SW480 (cell line): ENCODE measurements at places on chromosomes 4 and X.

- DNase-seq: no peak
Measured at GRCh38 chrX:150038986-150039599, 100.8 kb upstream of the EOLA2 start.

DNA sequence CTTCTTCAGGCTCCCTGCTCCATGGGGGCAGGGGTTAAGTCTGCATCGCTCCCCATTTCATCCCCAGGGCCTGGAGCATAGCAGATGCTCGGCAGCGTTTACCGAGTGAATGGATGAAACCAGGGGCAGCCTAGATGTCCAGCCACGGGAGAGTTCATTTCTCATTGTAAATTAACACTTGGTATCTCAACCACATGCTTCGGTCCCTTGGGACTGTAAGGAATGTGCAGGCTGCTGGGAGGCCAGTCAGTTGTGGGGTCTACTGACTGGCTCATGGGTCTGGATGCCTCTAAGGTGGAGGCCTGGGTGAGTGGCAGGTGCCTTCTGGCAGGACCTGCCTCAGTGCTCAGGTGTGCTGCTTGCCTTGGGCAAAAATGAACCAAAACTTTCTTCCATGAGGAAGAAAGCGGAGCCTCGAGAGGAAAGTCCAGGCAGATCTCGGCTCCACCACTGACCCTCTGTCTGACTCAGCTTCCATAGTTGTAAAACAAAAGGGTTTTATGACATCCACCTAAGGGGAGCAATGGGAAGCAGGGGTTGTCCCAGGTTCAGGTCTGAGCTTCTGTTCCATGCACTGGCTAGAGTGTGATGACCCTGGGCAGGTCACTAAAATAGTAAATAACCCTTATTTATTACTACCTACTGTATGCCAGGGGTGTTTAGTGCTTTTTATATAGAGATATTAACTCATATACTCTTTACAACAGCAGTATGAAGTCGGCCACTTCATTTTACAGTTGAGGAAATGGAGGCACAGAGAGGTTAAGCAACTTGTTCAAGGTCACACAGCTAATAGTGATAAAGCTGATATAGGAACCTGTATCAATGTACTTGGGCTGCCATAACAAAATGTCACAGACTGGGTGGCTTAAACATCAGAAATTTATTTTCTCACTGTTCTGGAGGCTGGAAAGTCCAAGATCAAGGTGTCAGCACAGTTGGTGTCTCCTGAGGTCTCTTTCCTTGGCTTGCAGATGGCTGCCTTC, 144.3 kb upstream of the STX18 start:
- no peak for DNase-seq

- no peak for DNase-seq
Measured at GRCh38 chr4:20126906-20127305, 124.8 kb upstream of the SLIT2 start.

DNA sequence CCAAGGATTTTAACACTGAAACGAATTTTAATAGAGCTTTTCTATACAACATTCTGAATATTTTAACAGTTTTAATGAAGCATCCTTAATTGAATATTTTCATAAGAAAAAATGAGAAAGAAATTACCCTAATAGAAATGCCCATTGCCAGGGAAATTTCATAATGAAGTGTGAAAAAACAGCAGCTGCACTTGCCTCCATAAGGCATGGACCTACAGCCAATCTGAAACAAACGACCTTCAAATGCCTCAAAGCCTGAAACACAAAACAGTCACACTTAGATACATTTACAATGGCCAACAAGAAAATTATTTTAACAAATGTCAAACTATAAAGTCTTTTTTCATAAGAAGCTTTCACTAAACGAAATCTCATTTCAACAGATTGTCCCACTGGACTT, 74.4 kb downstream of the SLC9B1 start:
- DNase-seq: no peak

DNA sequence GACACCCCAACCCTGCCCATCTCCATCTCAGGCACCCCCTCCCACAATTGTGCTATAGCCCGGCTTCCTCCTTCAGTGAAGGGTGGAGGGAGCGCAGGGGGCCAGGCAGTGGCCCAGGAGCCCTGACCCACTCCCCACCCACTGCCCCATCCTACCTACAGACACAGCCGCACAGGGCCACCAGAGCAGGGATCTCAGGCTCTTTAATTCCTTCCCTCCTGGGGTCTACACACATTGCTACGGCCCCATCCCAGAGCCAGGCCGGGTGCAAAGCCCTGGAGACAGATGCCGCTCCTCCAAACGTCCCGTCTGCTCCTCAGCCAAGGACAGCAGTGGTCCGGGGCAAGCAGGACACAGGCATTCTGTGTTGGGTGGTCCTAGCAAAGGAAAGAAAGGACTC, 12.8 kb upstream of the DUSP9 start:
- DNase-seq: no peak

DNA sequence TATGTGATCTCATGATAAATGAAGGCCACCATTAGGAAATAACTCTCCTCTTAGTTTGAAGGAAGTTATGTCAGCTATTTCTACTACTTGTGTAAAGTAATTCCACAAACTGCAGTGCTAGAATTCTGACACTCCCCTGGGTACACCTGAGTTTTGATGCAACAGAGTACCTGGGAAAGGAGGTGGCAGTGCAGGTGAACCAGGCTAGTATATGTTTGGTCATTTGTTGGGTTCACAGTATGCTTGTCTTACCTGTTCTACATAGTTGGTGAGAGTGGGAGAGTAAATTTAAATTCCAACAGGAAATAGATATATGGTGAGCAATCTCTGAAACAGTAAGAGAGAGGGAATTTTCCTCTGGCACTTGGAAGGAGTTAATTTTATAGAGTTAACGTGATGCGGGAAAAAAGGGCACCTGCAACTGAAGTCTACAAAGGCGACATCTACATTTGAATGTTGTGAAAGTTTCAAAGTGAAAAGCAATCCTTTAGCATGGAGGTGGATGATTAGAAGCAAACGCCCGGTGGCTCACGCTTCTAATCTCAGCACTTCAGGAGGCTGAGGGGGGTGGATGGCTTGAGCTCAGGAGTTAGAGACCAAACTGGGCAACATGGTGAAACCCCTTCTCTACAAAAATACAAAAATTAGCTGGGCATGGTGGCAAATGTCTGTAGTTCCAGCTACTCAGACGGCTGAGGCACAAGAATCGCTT, 8.3 kb upstream of the SLC10A6 start:
- no peak for DNase-seq

- no peak for DNase-seq
Measured at GRCh38 chr4:20430259-20430941, 178.7 kb downstream of the SLIT2 start.
